ENCODE measurements at places on chromosomes 11 and 22. TPM values are rescaled to one million over a fixed set of nuclear protein-coding genes. Genes with fewer than 3 reads are reported as not detected.

- no peak for DNase-seq
Measured at GRCh38 chr11:86185381-86185750, 59.2 kb upstream of the EED start.

GRCh38 chr11:45213316-45213665, 66.9 kb downstream of the PRDM11 start:
- no peak for DNase-seq

GRCh38 chr11:81444297-81444696, 1289.4 kb downstream of the FAM181B start:
- DNase-seq = no peak

The OR51E1 gene
- 3.2 TPM for total RNA-seq

DNA sequence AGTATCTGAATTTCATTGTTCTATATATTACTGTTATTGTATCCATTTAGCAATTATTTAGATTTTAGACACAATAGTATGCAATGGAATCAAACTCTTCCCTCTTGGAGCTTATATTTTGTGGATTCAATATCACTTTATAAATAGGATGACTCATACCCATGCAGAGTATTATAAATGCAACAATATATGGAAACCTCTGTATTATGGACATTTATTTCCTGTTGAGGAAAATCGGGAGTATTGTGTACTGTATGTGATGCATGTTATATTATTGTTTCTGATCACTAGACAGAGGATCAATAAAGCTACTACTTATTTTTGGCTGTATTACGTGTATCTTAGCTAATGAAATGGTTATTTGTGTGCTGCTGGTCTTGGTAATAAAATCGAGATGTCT, 770 bp downstream of the METTL15 start:
- no peak for DNase-seq

The SELENOM gene
- total RNA-seq = 113 TPM

GRCh38 chr11:15969701-15970329, 386.5 kb downstream of the SOX6 start:
- no peak for DNase-seq

- no peak for DNase-seq
Measured at GRCh38 chr22:35033635-35034296, 32.2 kb upstream of the ISX start.

- DNase-seq = no peak
Measured at GRCh38 chr11:2559527-2560311, 114.9 kb downstream of the KCNQ1 start.

GRCh38 chr11:21630934-21631478, 561.9 kb upstream of the ANO5 start:
- DNase-seq = no peak

DNA sequence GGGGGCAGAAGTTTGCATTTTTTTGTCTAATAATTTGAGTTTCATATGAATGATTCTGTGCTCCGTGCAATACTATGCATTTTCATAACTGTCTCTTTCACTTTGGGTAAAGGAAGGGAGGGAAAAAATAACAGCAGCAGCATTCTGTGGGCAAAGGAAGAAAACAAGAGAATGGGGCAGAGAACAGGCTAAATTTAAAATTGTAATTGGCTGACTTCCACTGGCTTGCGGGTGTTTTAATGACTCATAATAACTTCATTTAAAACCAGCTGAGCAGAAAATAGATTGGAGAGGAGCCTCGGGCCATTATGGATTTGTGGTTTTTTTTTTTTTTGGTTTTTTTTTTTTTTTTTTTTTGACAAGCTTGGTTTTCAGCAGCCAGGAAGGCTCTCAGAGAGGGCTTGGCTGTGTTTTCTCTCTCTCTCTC, 107.4 kb downstream of the ZBTB16 start:
- no peak for DNase-seq

DNA sequence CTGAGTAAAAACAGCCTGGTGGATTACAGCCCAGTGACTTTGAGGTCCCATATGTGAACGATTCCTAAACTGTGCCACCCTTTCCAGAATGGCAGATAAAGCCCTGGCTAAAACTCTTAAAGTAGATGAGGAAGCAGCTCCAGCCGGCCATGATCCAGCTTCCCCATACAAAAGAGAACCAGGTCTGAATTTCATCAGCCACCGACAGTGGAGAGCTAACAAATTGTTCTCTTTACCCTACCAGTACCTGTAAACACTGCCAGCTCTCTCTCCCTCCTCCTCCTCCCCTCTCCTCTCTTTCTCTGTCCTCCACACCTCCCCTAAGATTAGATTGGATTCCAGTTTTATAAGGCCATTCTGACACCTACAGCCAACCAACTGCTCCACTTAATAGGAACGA, 176.9 kb downstream of the DSCAML1 start:
- DNase-seq = no peak

The APOA5 gene
- total RNA-seq = not detected

GRCh38 chr11:109306322-109306721, 115.7 kb upstream of the C11orf87 start:
- no peak for DNase-seq

GRCh38 chr11:17699147-17700114, 19.9 kb upstream of the MYOD1 start:
- DNase-seq = no peak

DNA sequence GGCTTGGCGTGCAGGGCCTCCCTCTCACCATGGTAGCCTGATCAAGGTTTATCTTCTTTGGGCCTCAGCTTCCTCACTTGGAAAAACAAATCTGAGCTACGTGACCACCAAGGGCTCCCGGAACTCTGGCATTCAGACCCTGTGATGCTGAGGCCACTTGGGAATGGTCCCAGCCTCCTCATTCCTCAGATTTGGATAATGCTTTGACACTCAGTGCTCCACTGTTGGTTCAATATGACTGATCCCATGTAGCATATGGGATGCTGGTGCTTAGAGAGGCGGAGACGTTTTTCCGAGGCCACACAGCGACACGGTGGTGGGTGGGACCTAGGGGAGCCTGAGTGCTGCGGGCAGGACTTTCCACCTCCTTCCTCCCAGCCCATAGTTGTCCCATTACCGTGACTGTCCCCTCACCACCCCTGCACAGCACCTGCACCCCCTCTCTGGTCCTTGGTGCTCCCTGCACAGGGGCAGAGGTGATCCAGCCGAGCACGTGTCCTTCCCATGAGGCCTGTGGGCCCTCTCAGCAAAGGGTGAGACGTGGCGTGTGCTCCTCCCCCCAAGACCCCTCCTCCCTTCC, 23.1 kb downstream of the MB start:
- no peak for DNase-seq

The CSF2RB gene
- 5.3 TPM for total RNA-seq

GRCh38 chr11:110985547-110985946, 260.0 kb upstream of the POU2AF2 start:
- DNase-seq = no peak

The SCGB1D2 gene
- not detected for total RNA-seq

The MMP27 gene
- total RNA-seq = not detected

DNA sequence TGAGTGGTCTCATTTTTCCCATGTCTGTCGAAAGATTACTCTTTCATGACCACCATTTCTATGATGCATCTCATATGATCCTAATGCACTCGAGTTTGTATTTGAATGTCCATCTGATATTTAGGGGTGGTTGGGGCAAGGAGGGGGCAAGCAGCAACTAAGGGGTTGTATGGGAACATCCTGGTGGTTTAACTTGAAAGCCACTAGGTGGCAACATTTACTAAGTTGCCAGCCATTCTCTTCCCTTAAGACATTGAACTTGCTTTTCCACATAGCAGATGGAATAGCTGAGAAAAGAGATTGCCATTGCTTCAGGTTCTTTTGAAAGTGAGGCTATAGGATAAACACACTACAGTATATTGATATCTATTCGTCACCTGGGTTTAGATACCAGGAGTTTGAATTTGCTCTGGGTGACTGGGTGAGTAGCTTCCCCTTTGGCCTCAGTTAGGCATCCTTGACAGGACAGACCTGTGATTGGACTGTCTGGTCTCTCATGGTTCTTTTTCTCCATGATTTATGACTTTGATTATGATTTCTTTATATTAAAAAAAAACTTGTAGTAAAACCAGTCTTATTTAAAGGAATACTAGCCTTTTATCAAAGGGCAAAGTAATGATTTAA, 32.4 kb downstream of the NF2 start:
- DNase-seq = no peak

DNA sequence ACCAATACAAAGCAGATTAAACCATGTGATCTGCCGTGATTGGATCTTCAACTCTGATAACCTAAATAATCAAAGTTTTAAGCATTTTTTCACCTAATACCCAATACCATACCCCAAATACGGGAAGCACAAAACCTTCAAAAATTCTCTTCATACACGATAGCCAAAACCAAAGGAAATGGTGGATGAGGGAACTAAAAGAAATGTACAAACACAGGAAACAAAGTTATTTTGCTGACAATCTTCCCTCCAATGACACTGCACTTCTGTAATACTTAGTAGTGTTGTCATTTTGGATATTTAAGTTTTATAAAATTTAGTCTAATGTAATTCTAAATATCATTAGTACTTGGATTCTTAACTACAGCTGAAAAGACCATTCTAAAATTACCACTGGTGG, 27.0 kb downstream of the CSTF3 start:
- no peak for DNase-seq

GRCh38 chr11:326592-326841, 5.9 kb upstream of the IFITM3 start:
- no peak for DNase-seq

- no peak for DNase-seq
Measured at GRCh38 chr11:117094776-117095175, 3.5 kb downstream of the SIK3 start.

The DCUN1D5 gene
- 27.2 TPM for total RNA-seq

DNA sequence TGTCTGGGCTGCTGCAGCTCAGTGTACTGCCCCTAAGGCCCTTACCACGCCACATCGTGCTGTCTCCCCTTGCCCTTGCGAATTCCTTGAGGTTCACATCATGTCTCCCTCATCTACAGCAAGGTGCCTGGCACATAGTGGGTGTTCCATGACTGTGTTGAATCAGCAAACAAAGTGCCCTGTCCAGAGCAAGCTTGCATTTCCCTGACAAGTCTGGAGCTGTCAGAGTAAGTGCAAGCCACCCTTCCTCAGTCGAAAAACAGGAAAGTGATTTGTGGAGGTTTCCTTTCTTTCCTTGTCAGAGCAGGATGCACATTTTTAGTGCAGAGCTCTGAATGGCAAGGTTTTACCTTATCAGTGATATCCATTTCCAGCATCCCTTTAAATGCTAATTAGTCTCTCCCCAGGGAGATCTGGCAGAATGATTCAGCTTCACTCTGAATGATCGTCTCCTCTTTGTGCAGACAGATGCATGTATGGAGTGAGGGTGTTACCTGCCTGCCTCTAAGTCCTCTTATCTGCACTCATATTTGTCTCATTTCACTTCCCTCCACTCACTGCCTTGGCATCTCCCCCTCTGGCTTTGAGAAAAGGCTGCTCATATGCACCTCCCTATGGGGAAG, 331.2 kb downstream of the TMEM135 start:
- no peak for DNase-seq

DNA sequence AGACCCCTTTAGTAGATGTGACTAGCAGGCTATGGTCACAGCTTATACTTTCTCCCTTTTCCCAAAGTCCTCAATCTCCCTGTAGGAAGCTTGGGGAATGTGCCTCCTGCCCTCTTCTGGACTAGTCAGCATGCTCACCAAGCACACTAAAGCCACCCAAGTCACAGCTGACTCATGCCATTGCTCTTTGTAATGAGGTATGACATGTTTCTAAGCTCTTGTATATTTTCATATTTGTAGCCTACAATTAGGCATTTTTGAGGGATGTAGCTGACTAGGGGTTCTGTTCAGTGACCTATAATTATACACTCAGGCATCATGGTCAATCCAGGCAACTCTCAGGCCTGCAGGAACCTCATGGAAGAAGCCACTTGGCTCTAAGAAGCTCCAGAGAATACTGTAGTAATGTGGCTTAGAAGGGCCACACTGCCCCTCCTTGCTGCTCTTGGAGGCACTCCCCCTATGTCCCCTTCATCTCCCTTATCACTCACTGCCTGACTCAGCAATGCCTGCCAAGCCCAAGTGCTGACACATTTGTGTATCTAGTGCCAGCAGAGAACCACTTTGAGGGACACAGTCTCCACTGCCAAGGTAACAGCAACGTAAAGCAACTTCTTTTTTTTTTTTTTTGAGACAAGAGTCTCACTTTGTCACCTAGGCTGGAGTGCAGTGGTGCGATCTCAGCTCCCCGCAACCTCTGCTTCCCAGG, 86.2 kb downstream of the RPL27A start:
- no peak for DNase-seq

DNA sequence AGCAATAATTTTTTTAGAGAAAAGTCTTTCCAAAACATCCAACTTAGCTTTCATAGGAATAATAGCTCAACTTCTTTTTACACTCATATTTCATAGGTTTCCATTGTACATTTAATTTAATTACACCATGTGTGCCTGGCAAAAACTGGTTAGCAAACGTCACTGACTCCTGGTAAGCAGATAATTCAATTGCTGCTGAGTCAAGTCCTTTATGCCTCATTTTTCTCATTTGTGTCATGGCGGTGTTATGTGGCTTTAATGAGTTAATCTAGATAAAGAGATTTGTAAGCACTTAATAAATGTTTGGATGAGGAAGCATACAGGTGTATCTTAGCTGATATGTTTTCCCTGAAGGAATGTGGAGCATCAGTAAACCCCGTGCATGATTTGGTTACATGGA, 41.2 kb upstream of the PAK1 start:
- no peak for DNase-seq

DNA sequence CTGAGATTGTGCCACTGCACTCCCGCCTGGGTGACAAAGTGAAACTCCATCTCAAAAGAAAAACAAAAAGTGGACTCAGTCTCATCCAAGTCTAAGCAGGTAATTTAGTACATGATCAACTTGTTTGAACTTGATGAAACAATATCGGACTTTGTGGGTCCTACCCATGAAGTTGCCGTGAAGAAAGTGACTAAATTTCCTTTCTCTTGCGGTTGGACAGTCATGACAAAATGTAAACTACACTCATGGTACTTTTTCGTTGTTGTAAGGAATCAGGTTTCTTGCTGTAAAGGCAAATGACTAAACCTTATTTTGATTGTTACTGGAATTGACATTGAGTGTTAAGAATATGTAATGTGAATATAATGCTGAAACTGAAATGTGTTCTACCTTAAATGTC, 164.5 kb upstream of the PLET1 start:
- no peak for DNase-seq

The SLC22A12 gene
- not detected for total RNA-seq

- DNase-seq = no peak
Measured at GRCh38 chr11:105856954-105857353, 165.1 kb downstream of the MSANTD4 start.

DNA sequence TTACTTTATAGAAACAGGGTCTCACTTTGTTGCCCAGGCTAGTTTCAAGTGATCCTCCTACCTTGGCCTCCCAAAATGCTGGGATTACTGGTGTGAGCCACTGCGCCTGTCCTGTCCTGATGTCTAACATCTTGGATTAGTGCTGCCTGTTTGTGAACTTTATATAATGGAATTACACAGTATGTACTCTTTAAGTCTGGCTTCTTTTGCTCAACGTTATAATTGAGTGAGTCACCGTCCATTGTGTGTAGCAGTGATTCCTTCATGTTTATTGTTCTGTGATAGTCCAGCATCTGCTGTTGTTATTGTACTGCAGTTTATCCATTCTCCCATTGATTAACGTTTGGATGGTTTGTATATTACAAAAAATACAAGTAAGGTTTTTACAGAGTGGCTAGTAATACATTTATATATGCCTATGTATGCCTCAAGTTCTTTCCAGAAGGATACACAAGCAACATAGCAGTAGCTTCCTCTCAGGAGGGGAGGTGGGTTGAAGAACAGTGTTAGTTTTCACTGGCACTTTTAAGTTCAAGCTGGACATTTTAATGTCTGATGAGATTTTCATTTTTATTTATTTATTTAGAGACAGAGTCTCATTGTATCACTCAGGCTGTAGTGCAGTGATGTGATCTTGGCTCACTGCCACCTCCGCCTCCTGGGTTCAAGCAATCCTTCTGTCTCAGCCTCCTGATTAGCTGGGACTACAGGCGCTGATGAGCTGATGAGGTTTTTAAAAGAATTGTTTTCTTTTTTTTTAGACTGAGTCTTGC, 25.2 kb upstream of the MICALL1 start:
- no peak for DNase-seq
